ENCODE measurements at places on chromosomes 3 and 15. TPM values are rescaled to one million over a fixed set of nuclear protein-coding genes. Genes with fewer than 3 reads are reported as not detected.

DNA sequence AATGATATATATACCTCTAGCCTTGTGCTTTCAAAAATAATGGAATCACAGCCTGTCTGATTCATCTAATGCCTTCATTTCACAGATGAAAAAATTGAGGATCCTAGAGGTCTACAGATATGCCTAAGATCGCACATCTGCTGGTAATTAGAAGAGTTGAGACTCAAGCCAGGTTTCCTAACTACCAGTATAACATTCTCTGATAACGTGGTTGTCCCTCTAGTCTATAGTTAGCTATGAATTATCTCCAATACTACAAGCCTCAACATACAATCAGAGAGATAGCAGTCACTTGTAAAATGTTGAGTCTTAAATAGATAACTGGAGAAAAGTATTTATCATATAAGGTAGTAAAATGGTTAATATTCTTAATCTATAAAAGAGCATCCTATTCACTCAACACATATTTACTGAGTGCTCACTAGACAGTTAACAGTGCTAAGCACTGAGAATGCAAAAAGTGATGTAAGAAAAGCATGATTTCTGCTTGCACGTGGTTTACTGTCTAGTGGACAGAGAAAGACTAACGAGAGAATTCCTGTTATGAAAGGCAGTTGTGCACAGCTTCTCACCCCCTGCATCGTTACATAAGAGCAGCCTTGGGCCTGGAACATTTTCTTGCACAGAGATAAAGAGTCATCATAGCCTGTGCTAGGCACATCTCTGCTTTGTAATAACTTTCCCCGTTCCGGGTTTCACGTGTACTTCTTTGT is 4.9 kb upstream of the ENTPD3 start:
- no peaks in the 10 kb centered on the region for H3K27me3 ChIP-seq
- no peak overlapping the region for H3K27ac ChIP-seq
- peaks cover 6% of the 10 kb centered on the region for H3K4me1 ChIP-seq
- no peak for DNase-seq

P2RY12 gene
- not detected for total RNA-seq

DNA sequence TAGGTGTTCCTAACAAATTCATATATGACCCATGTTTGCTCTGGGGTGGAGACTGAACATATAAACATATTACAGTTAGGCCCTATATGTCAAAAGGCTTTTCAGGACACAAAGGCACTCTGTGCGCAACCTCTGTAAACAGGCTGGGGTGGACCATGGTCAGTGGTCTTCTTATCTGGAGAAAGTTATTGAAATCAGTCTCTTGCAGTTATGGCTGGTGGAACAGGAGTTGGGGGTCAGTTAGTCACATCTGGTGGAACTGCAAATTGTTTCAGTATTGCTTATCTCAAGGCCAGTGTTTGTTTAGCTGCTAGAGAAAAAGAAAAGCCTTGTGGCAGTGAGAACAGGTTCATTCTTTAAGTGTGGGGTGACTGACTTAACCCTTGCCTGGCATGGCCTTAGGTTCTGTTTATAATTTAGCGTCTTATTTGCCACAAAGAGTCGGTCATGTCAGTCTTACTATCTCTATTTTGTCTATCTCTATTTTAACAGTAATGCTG is 5.9 kb upstream of the GP9 start:
- H3K4me1 ChIP-seq, result peaks cover 65% of the 10 kb centered on the region
- H3K27ac ChIP-seq, result peak overlapping the region; percentile 91
- no peaks in the 10 kb centered on the region for H3K36me3 ChIP-seq
- H3K27me3 ChIP-seq, result no peaks in the 10 kb centered on the region

DNA sequence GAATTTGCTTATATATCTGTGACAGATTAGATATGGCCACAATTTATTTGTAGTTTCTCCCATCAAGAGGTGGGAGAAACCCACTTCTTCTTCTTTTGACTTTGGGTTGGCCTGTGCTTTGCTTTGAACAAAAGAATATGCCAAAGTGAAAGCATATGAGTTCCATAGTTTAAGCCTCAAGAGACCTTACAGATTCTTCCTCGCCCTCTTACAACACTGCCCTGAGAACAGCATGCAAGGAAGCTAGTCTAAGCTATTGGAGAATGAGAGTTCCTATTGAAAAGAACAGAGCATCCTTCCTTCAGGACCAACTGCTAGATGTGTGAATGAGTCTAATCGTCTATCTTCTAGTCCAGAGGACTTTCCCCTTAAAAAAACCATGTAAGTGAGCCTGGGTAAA is 394.8 kb downstream of the TUSC7 start:
- H3K27ac ChIP-seq, result no peak overlapping the region
- no peaks in the 10 kb centered on the region for H3K4me1 ChIP-seq
- H3K36me3 ChIP-seq, result no peaks in the 10 kb centered on the region
- no peak for DNase-seq
- no peak overlapping the region for H3K4me3 ChIP-seq
- no peaks in the 10 kb centered on the region for H3K27me3 ChIP-seq

- H3K4me1 ChIP-seq, result peaks cover 18% of the 10 kb centered on the region
- H3K36me3 ChIP-seq, result peaks cover 3% of the 10 kb centered on the region
- H3K4me3 ChIP-seq, result no peak overlapping the region
- H3K27ac ChIP-seq, result no peak overlapping the region
- no peak for DNase-seq
- no peaks in the 10 kb centered on the region for H3K27me3 ChIP-seq
Measured at GRCh38 chr3:53834429-53835095, 11.7 kb downstream of the CHDH start.

- H3K4me3 ChIP-seq, result no peak overlapping the region
- no peaks in the 10 kb centered on the region for H3K4me1 ChIP-seq
- no peaks in the 10 kb centered on the region for H3K27me3 ChIP-seq
- no peak overlapping the region for H3K27ac ChIP-seq
Measured at GRCh38 chr3:16304061-16305010, 39.3 kb downstream of the OXNAD1 start.

GRCh38 chr15:84658788-84659411 is 901 bp upstream of the NMB start:
- H3K27ac ChIP-seq, result peak overlapping the region; percentile 16
- H3K4me1 ChIP-seq, result peaks cover 27% of the 10 kb centered on the region
- H3K4me3 ChIP-seq, result no peak overlapping the region

GRCh38 chr3:100893590-100893989 is 99.6 kb downstream of the ABI3BP start:
- no peaks in the 10 kb centered on the region for H3K36me3 ChIP-seq
- no peaks in the 10 kb centered on the region for H3K4me1 ChIP-seq
- no peaks in the 10 kb centered on the region for H3K27me3 ChIP-seq
- H3K27ac ChIP-seq, result no peak overlapping the region

RBMS3 gene
- total RNA-seq, result 17.4 TPM

GRCh38 chr3:127718916-127719290 is 46.2 kb downstream of the ABTB1 start:
- no peaks in the 10 kb centered on the region for H3K36me3 ChIP-seq
- no peaks in the 10 kb centered on the region for H3K27me3 ChIP-seq
- peaks cover 10% of the 10 kb centered on the region for H3K4me1 ChIP-seq
- H3K4me3 ChIP-seq, result no peak overlapping the region

DNA sequence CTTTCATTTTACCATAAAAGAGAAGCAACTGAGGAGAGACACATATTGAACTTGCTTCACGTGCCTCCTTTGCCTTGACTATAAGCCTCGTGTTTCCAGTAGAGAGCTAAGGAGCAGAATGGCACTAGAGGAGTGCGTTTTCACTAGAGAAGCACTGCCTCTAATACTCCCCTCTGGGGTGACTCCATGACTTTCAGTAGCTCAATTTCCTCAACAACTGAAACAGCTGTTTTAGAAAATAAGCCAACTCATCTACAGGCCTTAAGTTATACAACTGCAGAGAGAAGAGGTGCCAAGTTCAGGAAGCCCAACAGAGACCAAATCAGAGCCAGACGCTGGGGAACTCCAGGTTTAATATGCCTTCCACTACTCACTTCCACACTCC is 1.9 kb downstream of the UBP1 start:
- no peaks in the 10 kb centered on the region for H3K27me3 ChIP-seq
- no peak overlapping the region for H3K4me3 ChIP-seq
- peaks cover 61% of the 10 kb centered on the region for H3K4me1 ChIP-seq
- peak; percentile 35 for DNase-seq
- no peaks in the 10 kb centered on the region for H3K36me3 ChIP-seq

DNA sequence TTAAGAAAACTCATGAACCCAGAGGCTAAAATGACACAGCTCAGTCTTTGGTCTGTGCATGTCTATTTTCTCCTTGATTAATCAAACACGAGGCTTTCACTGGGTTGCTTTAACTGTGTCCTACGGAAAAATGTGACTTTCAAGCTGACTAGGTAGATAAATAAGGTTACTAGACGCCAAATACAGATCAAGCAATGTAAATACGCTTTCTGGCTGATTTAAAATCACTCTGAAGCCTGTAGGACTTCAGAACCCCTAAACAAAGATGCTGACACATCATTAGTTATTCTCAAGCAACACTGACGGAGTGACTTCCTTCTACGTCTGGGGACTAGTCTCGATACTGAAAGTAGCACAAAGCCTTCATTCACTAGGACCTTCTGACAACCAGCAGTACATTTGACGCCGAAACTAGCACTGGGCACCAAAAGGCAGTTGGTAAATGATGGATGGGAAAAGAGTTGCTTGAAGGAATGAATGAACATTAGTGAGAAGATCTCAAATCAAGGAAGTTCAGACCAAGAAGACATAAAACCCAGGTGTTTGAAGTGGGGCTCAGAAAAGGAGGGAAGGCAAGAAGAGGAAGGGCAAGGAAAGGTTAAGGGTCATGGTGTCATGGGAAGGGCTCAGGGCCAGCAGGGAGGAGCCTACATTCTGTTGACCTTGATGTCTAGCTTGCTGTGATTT is 67.1 kb upstream of the CDV3 start:
- no peak overlapping the region for H3K4me3 ChIP-seq
- no peaks in the 10 kb centered on the region for H3K27me3 ChIP-seq
- H3K36me3 ChIP-seq, result no peaks in the 10 kb centered on the region
- no peak for DNase-seq
- H3K27ac ChIP-seq, result peak overlapping the region; percentile 32

KCNH8 gene
- 2.3 TPM for total RNA-seq

MFGE8 gene
- total RNA-seq, result 77.5 TPM

- no peak overlapping the region for H3K27ac ChIP-seq
- no peak overlapping the region for H3K4me3 ChIP-seq
- DNase-seq, result no peak
- peaks cover 3% of the 10 kb centered on the region for H3K4me1 ChIP-seq
- no peaks in the 10 kb centered on the region for H3K27me3 ChIP-seq
Measured at GRCh38 chr3:124345845-124346244, 353.9 kb upstream of the ROPN1 start.

GRCh38 chr15:89356634-89357298 is 22.1 kb upstream of the POLG start:
- DNase-seq, result peak; percentile 67
- H3K4me3 ChIP-seq, result no peak overlapping the region
- H3K27ac ChIP-seq, result no peak overlapping the region
- no peaks in the 10 kb centered on the region for H3K36me3 ChIP-seq
- peaks cover 22% of the 10 kb centered on the region for H3K27me3 ChIP-seq

- H3K36me3 ChIP-seq, result no peaks in the 10 kb centered on the region
- peaks cover 27% of the 10 kb centered on the region for H3K4me1 ChIP-seq
- no peak overlapping the region for H3K27ac ChIP-seq
- no peaks in the 10 kb centered on the region for H3K27me3 ChIP-seq
- no peak overlapping the region for H3K4me3 ChIP-seq
Measured at GRCh38 chr3:29754346-29754745, 473.5 kb downstream of the RBMS3 start.

- H3K4me3 ChIP-seq, result no peak overlapping the region
- DNase-seq, result no peak
- no peak overlapping the region for H3K27ac ChIP-seq
- no peaks in the 10 kb centered on the region for H3K4me1 ChIP-seq
- H3K27me3 ChIP-seq, result no peaks in the 10 kb centered on the region
Measured at GRCh38 chr3:15958692-15959433, 161.1 kb upstream of the ANKRD28 start.

LINGO1 gene
- 0.99 TPM for total RNA-seq
